ENCODE measurements at places on chromosomes 5 and 9.

DNA sequence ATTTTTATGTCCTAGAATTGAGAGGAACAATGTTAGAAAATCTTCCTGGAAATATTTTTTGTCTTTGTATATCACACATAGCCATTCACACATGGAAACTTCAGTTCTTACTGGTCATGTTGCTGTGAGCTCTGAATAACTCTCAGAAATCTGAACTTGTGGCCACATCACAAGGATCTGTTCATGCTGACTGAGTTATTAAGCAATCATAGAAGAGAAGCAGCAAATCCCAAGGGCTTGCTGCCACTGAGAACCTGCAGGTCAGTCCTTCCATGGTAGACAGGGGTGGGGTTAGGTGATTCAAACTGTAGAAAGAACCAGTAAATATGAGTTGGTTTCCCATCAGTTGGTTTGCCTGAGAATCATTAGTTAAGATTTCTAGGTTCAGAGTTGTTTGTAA lies 27.6 kb downstream of the SGCD start:
- DNase-seq, result no peak

- no peak for DNase-seq
These were observed 71.9 kb downstream of the MAP1B start for GRCh38 chr5:72179028-72179815.

DNA sequence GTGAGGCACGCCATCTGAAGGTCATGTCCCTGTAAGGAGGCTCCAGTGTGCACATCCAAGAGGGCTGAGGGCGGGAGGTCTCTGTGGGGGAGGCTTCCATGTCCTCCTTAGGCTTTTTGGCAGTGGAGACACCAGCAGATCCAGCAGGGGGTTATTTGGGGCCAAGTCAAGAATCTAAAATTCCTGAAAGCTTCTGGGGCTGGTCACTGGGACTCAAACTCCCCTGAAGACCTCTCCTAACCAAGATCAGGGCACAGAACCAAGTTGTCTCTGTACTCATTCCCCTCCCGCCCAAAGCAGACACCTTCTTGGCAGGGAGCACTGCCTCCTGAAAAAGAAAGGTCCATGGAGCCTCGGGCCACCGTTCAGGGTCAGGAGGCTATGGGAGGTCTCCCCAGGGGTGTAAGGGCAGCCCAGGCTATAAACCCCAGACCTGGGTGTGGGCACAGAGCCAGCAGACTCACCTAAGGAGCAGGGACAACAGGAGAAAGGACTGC lies 127.4 kb upstream of the ADRA1B start:
- no peak for DNase-seq

DNA sequence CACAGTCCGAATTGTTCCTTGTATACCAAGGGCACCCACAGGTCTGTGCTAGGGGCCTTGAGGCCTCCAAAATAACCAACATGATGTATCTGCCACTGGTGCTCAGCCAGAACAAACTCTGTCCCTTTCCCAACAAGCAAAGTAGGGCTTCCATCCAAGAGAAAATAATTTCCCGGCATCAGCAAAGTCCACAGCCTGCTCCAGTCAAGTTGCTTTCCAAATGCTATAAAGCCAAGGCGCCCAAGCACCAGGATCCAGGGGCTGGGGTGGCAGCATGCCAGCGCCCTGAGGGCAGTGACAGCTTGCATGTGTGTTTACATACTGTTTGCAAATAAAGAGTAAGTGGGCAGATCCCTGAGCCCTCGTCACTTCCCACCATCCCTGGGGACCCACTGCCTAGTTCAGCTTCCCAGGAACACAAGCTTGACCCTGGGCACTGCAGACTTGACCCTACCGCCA lies 155.9 kb downstream of the ERCC6L2 start:
- no peak for DNase-seq

DNA sequence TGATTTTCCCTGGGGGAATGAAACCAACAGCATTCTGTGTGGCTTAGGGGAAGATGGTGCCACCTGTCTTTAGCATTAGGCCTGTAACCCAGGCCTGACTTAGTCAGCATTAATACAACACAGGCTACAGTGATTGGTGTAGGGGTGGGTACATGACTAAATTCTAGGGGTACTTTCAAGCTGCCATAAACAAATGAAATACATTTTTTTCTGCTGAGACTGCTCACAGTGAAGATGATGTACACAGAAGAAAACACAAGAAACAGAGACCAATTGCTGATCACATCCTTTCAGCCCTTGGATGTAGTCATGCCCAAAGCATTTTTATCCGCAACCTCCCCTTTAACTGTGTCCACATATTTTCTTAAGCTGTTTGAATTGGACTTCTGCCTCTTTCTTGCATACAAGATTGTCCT lies 527.2 kb downstream of the KCTD16 start:
- DNase-seq, result no peak

DNA sequence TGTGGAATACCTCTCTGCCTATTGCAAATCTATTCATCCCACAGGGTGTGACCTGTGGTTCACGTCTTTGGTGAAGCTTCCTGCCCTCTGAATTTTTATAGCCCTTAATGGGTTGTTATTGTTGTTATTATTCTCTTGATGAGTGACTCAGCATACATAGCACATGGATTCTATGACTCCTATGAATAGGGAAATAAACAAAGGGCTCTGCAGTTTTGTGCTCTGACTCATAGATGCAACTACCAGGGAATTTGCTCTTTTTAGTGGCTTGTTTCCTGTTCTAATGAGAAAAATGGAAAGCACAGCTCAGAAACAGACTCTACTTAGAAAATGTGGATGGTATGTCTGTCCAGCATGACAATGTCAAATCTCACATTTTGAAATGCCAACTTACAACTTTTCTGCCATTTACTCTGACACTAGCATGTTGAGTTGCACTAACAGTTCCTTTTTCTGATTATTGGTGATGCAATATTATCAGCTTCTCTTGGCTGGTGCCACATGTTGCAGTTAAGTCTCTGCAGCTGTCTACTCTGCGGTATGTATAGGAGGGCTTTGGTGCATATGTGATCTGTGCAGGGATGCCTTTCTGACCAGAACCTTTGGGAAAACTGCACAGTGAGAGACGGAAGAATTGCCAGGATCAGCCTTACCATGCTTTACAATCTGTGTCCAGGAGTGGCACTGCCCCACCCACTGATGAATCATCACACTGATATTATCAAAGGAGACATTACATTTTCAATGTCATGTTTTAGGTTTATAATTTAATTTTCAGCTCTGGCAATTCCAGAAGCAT lies 996.4 kb upstream of the WWC1 start:
- DNase-seq, result no peak

DNA sequence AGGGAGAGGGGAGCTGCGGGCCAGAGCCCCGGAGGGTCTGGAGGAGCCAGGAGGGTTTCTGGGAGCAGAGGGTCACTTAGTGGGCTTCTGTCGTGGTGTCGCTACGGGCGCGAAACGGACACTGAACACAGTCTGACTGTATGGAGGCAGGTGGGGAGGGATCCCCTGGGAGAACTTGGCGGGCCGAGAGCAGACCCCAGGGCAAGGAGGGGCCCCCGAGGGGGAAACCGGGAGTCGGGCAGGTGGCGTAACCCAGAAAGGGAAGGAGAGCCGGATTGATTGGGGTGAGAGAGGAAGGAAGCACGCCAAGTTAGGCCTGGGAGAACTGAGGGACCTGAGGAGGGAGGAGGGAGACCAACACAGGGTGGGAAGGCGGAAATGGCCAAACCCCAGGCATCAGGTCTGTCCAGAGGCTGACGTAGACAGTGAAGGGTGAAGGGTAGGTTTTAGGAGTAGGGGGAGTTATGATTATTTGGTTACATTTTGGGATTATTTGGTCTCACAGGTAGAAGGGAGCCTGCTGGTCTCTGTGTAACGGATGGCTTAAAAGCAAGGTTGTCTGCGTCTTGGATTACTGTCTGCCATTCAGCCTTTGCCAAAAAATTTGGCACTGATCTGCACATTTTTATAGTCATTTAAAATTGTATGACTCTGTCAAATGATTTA lies 3.3 kb upstream of the MSMP start:
- DNase-seq, result no peak

DNA sequence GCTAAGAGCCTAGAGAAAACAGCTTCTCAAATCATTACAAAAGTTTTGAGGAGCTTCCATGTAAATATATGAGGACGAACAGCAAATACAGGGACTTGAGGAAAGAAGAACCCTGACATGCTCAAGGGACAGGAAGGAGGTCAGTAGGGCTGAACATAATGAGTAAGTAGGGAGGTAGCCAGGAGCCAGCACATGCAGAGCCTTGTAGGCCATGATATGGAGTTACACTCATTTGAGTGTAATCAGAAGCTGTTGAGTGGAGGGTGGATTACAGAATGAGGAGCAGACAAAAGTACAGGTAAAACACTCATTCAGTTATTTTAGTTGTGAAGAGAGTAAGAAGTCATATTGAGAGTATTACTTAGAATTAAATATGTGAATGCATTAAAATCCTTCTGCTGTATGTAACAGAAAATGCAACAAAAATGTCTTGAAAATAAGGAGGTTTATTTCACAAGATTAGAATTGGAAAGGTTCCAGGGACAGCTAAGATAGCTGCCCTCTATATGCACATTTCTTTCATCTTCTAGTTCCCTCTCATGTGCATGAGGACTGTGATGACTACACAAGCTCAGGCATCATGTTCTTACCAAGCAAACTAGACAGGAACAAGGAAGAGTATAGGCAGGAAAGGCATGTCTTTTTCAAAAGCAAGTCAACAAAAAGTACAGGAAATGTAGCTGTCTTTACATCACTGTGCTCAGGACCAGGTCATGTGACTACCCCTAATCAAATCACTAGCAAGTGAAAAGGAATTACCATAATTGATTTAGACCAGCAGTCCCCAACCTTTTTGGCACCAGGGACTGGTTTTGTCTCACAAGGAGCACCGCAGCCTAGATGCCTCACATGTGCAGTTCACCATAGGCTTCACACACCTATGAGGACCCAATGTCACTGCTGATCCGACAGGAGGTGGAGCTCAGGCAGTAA lies 87.2 kb downstream of the TMEM232 start:
- no peak for DNase-seq

- DNase-seq, result no peak
These were observed 64.1 kb downstream of the PLAC8L1 start for GRCh38 chr5:146041180-146041789.

- DNase-seq, result no peak
These were observed 1516.4 kb downstream of the EFNA5 start for GRCh38 chr5:106154280-106154716.

DNA sequence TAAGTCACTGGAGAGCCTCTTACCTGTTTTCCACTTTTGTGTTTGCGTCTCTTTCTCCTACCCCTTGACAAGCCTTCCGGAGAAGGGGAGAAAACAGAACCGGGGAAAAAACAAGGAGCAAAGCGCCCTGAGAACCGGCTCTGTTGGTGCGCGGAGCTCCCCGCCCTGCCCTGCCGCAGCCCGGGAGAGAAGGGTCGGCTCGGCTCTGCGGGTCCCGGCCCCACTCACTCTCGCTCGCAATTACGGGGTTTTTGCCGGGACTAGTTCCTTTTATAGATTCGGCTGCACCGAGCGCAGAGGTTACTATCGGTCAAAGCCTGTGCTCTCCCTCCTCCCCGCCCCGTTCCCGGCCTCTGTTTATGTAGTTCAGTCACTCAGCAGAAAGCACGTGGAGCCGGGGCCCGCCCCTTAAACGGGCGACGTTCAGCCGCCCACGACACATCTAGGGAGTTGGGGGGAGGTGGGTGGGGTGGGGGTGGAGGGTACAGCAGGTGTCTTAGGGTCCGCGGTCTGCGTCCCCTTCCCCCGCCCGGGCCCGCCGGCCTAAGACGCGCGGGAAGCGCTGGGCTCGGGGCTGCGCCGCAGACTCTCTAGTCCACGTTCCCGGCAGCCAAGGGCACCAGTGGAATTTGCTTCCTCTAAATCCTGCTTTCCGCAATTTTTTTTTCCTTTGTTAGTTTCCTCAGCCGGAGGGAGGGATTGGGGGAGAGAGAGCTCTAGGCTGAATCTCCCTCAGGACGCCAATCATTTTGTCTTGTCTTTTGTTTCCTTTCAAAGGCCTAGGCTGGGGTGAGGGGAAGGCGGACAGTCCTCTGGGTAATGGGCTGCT lies at the start of gene ABCA1:
ABCA1 (minus strand) TSS at position 244 of the 829 bp plus-strand sequence. CDS start 24,476 bp downstream, outside the sequence.
- DNase-seq, result peak; percentile 66

- DNase-seq, result no peak
These were observed 376.9 kb downstream of the DTWD2 start for GRCh38 chr5:118611332-118611945.

GRCh38 chr9:129850821-129851550 lies 15.7 kb downstream of the USP20 start:
- no peak for DNase-seq

- no peak for DNase-seq
These were observed 115.5 kb downstream of the C9orf50 start for GRCh38 chr9:129505270-129505902.

DNA sequence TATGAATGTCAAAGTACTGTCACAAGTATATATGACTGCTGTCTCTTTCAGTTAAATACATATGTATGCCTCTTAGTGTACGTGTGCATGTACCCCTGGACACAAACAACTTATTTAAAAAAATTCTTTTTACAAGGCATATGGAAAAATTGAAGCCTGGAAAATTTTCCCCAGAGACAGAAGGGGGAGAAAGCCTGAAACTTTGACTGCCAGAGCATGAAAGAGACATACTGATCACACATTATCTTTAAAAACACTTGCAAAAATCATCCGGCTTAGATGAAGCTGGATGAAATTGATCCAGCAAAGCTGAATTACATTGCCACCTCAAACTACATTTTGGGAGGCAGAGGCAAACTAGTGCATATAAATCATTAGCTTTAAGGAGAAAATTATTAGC lies 88.0 kb upstream of the NFIB start:
- no peak for DNase-seq

DNA sequence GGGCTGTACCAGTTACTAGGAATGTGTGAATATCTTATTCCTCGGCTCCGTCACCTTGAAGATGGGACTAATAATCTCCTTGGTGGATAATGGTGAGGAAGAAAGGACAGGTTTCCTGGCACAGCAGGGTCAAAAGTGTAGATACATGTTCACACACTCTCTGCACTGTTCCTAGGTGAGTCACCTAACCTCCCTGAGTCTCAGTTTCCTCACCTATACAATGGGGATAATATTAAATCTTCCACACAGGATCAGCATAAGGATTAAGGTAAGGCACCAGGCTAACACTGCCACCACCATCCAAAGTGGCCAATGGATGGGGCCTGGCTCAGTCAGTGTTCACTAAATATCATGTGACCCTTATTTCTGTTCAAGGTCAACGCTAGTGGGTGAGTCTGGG lies 66.9 kb downstream of the PSMB7 start:
- no peak for DNase-seq

DNA sequence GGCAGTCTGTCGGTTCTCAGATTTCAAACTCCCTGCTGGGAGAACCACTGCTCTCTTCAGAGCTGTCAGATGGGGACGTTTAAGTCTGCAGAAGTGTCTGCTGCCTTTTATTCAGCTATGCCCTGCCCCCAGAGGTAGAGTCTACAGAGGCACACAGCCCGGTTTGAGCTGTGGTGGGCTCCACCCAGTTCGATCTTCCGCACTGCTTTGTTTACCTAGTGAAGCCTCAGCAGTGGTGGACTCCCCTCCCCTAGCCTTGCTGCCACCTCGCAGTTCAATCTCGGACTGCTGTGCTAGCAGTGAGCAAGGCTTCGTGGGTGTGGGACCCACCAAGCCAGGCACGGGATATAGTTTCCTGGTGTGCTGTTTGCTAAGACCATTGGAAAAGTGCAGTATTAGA lies 8.0 kb downstream of the SLC27A6 start:
- no peak for DNase-seq
